Aorta (tissue), 5 donors: ENCODE measurements at places on chromosomes 4 and X. TPM values are rescaled to one million over a fixed set of nuclear protein-coding genes. Genes with fewer than 3 reads are reported as not detected.

DNA sequence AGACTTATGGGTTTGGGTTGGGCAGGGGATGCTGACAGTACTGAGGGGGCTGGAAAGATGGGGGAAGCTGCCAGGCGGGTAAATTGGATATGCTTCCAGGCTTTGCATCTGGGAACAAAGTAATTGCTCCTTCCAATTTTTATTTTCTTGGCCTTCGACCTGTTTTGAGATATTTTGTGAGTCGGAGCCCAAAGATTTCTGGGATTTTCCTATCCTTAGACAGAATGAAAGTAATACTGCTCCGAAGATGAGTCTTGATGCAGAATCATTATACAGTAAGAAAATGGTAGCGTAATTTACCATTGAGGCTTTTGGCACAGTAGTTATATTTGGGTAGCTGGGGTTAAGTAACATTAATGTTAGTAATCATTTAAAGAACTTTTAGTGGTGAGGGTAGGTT, 1.4 kb downstream of the SMARCA5 start:
- no peak for DNase-seq

DNA sequence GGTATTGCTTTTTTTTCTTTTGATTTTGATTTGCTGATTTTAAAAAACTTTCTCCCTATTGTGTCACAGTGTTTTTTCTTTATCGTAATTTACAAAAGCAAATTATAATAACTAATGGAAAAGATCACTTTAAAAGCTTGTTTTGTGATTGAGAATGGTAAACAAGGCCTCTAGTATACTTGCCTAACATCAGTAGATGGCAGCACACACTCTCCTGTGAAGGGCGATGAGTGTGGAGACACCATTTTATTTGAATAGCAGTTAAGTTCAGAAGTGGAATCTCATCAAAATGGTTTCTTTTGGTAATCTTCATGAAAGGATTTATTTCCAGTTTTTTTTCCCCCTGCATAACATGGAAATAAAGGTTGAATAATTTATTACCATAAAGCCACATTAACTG, 72.3 kb downstream of the PAK3 start:
- DNase-seq = no peak

DNA sequence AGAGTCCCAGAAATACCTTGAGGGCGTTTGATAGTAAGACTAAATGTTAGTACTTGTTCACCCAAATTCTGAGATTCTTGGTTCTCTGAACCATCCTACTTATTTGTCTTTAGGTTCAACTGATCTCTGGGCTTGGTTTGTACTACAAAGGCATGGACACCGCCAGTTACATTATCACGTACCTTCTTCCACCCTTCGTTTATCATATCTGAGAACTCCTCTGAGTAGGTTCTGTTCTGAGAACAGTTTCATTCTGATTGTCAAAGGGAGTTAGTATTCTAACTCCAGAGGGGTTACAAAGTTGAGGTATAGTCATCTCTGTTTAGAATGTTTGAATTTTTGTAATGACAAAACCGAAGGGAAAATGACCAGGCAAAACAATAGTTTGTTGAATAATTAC, 19.3 kb downstream of the ZFX start:
- no peak for DNase-seq

DNA sequence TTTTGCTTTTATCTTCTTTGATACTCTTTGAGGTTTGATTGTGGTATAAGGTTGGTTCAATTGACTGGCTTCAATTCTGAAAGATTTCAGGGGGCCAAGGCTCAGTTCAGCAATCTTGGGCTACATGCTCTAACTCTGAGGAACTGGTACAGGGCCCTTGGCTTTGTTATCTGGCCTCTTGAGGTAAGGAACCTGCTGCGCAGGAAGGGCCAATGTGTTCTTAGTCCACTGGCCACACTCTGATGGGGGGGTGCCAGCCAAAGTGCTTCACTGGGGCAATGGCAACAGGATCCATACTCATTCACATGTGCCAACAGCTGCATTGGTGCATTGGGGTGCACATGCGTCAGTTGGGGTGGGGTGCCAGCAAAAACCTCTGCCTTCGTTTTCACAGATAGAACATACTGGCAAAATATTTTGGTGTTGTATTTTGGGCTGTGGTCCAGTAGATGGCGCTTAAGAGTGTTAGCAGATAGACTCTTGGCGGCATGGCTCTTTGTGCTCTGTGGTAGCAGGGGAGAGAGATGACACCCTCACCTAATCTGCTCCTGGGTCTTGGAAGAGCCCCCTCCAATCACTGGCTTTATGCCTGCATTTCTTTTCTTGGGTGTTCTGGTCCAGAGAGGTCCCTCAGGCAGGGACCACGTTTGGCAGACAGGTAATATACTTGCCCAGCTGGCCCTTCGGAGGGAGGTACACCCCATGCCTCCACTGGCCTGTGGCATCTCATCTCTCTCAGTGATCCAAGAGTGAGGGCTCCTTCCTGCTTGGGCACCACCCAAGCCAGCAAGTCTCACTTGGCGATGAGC, 42.9 kb downstream of the NDST3 start:
- peak; percentile 57 for DNase-seq

DNA sequence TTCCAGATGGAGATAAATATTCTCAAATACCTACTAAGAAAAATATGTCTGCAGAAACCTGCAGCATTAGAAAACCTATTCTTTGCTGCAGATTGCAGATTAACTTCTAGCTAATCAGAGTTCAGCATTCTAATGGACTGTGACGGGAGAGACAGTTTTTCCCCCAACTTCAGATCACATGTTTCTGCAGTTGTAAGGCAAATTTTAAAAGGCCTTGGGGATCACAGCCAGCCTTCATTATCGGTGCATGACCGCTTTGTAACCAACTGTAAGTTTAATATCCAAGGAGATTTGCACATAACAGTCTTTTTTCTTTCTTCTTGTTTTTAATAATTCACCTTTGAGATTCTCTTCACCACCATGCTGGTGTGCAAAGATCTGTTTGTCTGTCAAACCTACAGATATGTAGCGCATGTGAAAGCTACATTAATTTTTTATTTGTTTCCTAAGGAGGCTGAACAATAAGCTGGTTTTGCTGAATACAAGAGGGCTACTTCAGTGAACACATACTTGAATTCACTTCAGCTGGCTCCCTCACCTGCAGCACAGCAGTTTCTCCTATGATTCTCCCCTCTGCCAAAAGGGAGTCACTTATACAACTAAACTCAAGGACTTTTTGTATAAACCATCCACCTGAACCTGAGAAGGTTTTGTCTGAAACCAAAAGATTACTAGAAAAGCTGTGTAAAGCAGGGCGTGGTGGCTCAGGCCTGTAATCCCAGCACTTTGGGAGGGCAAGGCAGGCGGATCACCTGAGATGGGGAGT, 488.5 kb downstream of the RPA4 start:
- DNase-seq = no peak

- DNase-seq = no peak
Measured at GRCh38 chr4:36322921-36323354, 41.5 kb downstream of the DTHD1 start.

- DNase-seq = no peak
Measured at GRCh38 chr4:114161809-114162208, 182.4 kb upstream of the ARSJ start.

DNA sequence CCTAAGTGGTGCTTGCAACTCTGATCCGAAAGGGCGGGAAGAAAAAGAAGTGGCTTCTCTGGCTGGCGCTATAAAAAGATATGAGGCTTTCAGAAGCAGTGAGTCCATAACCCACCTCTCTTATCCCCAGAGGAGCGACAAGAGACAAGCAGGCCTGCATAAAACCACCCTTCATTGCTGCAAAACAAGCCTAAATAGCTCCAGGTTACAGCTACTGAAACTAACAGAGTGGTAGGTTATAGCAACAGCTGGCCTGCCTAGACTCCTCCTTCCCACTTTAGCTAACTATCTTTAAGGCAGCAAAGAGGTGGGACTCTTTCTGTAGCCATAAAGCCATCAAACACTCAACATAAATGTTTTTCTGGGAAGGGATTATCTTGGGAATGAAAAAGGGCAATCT, 245.0 kb upstream of the GPR101 start:
- no peak for DNase-seq

- DNase-seq = no peak
Measured at GRCh38 chr4:173450281-173450680, 51.4 kb upstream of the SCRG1 start.

- no peak for DNase-seq
Measured at GRCh38 chr4:143424276-143424675, 87.6 kb downstream of the GAB1 start.

GRCh38 chr4:138945401-138945800, 70.2 kb upstream of the NOCT start:
- DNase-seq = no peak

GRCh38 chrX:20352504-20352903, 85.8 kb upstream of the RPS6KA3 start:
- no peak for DNase-seq

DNA sequence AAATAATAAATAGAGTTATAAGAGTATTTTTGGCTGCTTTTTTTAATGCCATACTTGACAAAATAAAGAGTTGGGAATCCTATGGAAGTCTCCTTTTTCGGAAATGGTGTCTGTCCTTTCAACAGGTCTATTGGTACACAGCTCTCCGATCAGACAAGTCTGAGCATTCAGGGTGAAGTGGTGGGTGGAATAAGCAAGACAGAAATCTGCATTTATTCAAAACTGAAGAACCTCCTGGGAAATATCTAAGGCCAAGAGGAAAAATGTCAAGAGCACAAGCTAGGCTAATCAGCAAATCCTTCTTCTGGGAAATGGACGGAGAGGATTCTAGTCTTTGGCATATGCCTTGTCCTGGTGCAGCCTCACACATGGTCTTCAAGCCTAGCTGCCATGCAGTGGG, 309.0 kb downstream of the CENPC start:
- no peak for DNase-seq

DNA sequence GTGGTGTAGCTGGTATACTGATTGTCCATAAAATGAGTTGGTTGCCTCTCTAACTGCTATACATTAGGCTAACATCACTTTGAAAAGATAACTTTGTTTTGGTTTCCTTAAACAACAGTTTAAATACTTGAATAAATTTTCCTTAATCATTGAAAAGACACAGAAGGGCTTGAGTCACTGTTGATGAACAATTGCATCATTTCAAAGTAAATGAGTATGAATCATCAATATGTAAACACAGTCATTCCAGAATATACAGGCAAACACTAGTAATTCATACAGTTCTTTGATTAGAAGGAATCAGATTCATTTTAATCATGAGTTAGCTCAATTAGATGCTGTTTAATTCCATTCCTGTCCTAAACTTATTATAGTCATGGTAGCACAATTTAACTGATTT, 160.6 kb downstream of the AFF2 start:
- no peak for DNase-seq

- DNase-seq = peak; percentile 78
Measured at GRCh38 chr4:44447563-44448504, 775 bp downstream of the KCTD8 start.

DNA sequence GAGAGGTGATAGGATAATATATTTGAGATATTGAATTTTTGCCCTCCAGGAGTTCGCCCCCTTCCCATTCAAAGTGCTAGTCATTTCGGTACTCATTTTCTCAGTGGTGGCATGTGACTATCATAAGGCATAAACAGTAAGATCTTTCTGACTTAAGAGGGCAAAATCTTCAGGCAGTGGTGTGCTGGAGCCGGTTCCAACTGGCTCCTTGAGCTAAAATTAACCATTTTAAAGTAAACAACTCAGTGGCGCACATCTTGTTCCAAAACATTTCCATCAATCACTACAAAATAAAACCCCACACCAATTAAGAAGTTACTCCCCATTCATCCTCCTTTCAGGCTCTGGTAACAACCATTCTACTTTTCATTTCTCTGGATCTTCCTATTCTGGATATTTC, 43.3 kb downstream of the LUZP4 start:
- DNase-seq = no peak

GRCh38 chrX:40646489-40647306, 663 bp downstream of the CXorf38 start:
- peak; percentile 84 for DNase-seq

DNA sequence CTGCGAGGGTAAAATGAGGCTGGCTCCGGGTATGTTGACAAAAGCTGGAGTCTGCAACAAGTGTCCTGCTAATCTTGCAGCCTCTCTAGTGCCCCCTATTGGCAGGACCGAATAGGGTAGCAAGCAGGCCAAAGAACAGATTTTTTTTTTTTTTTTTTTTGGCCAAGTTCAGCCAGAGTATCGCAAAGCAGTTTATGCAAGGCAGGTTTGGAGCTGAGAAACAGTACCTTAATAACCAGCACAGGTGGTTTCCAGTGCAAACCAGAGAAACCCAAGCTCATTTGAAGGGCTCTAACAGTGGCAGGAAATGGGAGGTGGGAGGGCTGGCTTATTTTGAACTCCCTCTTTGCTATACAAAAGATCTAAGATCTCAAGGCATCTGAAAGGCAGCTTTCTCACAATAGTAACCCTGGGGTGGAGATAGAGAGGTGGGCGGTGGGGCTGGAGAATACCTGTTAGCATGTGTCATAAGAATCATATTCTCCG, 38.2 kb upstream of the OCIAD2 start:
- no peak for DNase-seq

GRCh38 chrX:15016051-15016450, 142.8 kb downstream of the MOSPD2 start:
- DNase-seq = no peak

DNA sequence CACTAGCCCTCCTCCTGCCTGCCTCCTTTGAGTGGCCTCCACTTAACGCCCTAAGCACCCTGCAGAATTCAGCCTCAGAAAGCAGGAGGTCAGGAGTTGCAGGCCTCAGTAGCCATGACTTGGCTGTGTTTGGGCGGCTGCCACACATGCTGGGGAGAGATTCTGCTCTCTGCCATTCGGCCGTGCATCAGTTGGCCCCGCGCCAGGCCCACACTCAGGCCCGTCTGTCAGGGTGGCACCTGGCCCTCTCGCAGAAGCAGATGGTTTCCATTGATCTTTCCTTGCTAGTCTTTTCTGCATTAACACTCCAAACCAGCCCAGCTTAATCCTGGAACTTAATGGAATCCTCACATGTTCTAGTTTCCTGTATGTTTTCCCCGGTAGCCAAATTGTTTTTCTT, 30.7 kb upstream of the ATP6AP2 start:
- no peak for DNase-seq

- no peak for DNase-seq
Measured at GRCh38 chr4:8878421-8878820, 6.8 kb upstream of the HMX1 start.

GRCh38 chr4:144208074-144208473, 67.6 kb upstream of the GYPA start:
- DNase-seq = no peak

DNA sequence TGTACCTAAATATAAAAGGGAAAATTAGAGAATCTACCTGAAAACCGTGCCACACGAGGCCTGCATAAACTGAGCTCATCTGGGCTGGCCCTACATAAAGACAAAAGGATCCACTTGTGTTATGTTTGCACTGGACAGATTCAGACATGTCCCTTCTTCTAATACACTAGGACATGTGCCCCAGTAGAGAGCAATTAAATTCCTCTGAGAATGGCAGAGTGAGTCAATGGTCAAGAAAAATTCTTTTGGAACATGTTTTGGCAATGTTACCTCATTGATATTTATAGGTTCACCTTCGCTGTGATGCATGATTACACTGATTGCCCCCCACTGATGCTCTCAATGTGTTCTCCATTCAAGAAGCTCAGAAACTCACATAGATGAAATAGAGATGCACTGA, 95.2 kb downstream of the MANBA start:
- DNase-seq = no peak

The CFAP97 gene
- 58.4 TPM for total RNA-seq

The GDPD2 gene
- total RNA-seq = not detected

The C4orf36 gene
- total RNA-seq = 1.2 TPM

The NFKB1 gene
- 39.8 TPM for total RNA-seq

The SOX3 gene
- total RNA-seq = not detected

The FAAH2 gene
- 0.52 TPM for total RNA-seq

The USP27X gene
- 3.9 TPM for total RNA-seq

The SCML1 gene
- 16.0 TPM for total RNA-seq

The FOXR2 gene
- not detected for total RNA-seq

The GAGE12D gene
- total RNA-seq = not detected

The GAGE2A gene
- not detected for total RNA-seq

The REELD1 gene
- 0.29 TPM for total RNA-seq

The PNCK gene
- total RNA-seq = 4.9 TPM
